Thyroid gland (tissue), 4 donors: ENCODE measurements at places on chromosomes 7 and 10. TPM values are rescaled to one million over a fixed set of nuclear protein-coding genes. Genes with fewer than 3 reads are reported as not detected.

DNA sequence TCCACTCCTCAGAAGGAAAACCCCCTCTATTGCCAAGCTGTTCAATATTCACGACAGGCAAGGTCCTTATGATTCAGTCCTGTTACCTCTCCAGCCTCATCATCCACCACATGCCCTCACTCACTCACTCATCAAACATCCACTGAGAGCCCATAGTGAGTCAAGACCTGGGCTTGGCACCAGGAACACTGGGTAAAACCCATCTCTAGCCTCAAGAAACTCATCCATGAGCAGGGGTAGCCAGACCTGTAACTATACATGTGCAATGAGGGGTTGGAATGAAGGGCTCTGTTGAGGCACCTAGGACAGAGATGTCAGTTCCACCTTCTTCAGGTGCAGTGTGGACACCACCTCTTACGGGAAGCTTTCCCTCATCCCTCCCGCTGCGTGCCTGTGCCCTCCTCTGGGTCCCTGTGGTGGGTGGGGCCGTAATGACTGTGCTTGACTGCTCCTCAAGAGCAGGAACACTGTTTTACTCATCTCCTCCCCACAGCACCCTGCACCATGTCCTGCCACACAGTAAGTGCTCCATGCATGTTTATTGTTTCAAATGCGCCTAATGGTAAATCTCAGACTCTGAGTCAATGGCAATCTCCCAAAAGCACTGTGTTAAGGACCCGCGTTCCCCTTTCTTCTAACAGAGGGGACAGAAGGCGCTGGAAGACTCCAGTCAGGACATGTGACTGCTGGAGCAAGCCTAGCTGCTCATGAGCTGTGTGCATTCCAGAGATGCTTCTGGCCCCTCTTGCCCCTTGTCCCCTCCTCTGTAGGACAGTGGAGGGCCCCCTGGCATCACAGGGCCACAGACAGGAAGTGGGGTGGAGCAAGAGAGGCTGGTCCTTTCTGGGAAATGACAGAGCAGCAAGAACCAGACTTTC, 95.4 kb downstream of the HIPK2 start:
- DNase-seq: peak; percentile 23

GRCh38 chr10:103576862-103577261, 83.4 kb downstream of the NEURL1 start:
- no peak for DNase-seq

The GPR26 gene
- not detected for total RNA-seq

The HMX3 gene
- total RNA-seq: not detected

- DNase-seq: no peak
These were observed 26.2 kb downstream of the HIBADH start for GRCh38 chr7:27636326-27637006.

DNA sequence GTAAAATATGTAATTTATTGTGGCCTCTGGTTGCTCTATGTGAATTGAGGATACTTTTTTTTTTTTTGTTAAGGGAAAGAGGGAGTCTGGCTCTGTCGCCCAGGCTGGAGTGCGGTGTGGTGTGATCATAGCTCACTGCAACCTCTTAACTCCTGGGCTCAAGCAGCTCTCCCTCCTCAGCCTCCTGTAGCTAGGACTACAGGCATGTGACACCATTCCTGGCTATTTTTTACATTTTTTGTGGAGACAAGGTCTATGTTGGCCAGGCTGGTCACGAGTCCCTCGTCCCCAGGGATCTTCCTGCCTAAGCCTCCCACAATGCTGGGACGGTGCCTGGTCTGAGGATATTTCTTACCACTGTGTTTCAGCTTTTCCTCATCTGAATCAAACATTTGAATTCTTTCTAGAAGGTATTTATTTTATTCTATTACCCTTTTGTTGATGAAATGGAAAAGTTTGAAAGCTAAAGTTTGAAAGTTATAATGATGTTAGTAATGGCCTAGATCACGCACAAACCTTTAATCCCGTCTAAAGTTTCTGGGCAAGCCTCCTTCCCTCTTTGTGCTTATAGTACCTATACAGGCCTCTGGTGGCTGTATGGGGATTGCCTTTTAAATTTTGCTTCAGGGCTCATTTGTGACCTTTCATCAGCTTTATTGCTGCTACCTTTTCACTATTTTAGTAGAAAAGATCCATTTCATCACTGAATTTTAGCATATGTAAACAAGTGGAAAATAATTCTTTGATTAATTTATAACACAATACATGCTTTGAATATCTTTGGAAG, 2.0 kb downstream of the IFRD1 start:
- DNase-seq: peak; percentile 47

The UNCX gene
- not detected for total RNA-seq

- no peak for DNase-seq
These were observed 18.8 kb upstream of the MET start for GRCh38 chr7:116653204-116653603.

- DNase-seq: no peak
These were observed 251.8 kb upstream of the MKI67 start for GRCh38 chr10:128377988-128378387.

The MDH2 gene
- 77.4 TPM for total RNA-seq

GRCh38 chr7:6256677-6257535, 15.5 kb downstream of the CYTH3 start:
- peak; percentile 75 for DNase-seq

DNA sequence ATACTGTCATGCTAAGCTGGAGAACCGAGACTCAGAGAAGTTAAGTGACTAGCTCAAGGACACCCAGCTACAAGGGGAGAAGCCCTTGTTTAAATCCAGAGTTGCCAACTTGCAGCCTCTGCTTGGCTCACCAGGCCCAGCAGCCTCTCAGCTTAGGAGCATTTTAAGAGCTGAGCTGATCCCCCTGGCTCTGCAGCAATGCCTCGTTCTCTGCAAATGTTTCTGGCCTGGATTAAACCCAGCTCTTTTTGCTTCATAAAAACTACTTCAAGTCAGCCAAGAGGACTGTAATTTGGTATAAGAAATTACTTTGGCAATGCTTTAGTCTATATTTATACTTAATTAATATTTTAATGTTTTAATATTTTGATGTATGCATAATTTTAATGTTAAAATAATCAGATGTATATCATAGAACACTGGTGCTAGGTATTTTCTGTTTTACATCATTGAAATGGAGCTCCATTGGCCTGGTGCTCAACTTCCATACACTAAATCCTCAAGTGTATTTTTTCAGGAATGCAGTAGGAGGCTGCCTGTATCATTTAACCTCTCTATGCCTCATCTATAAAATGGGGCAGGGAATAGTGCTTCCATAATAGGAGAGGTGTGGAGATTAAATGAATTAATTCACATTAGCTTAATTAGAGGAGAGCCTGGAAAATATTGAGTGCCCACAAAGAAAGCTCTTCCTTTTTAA, 184.2 kb downstream of the EMX2 start:
- no peak for DNase-seq

DNA sequence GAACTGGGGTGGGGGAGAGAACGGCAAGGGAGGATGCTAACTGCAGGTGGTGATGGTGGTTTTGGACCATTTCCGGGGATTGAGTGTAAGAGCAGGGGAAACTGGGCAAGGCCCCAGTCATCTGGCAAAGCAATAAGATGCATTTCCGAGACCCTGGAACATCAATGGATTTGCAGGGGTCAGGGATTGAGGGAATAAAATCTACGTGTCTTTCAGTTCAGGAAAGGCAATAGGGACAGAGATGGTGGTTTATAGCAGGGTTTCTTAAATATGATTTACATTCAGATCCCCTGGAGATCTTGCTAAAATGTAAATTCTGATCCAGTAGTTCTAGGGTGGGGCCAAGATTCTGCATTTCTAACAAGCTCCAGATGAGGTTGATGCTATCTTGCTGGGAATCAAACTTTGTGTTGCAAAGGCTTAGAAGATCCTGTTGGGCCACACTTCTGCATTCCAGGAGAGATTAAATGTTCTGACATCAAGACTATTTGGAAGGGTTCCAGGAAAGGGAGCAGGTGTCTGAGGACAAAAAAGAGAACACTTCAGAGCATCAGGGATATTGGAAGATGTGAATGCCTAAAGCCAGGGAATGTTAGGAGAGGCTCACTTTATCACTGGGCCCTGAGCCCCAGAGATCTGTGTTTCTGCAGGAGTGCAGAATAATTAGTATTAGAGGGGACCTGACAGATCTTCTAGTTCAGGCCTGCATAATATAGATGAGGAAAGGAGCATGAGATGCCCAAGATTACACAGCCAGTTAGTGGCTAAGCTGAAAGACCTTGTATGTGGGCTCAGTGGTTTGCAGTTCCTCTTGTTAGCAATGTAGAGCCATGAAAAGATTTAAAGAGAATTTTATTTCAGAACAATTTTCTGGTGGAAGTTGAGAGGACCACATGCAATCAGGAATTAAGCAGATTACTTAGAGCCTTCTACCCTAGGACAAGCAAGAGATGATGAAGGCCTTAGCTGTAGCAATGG, 32.4 kb downstream of the BLNK start:
- no peak for DNase-seq

The IL6 gene
- total RNA-seq: 3.7 TPM

DNA sequence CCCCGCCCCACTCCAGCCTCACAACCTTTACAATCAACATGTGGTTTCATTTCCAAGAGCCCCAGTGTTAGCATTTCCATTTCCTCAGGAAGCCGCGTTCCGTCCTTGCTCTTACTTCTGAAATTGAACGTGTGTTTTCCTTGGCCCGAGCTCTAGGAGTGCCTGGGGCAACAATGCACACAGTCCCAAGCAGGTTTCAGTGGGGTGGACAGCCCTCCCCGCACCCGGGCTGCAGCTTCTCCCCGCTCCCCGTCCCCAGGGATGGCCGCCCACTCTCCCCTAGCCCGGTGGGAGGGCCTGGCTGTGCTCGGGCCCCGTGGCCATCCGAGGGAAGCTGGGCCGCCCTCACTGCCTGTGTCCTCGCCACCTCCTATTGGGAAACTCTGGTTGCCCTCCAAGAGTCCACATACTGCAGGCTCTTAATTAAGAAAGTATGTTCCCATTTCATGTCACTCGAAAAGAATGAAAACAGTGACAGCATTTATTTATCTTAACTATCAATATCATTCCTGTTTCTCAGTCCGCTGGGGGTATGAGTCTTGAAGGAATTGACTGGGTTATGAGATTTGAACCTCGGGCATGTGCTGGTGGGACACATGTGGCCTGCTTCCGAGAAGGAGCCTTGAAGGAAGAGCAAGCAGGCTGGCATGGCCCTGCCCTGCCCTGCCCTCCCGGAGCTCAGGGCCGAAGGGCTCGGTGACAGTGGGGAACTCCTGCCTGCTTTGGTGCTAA, 163.8 kb downstream of the GRK5 start:
- DNase-seq: peak; percentile 46

- no peak for DNase-seq
These were observed 10.3 kb downstream of the MNX1 start for GRCh38 chr7:156999958-157000726.

The EBF3 gene
- 12.5 TPM for total RNA-seq

DNA sequence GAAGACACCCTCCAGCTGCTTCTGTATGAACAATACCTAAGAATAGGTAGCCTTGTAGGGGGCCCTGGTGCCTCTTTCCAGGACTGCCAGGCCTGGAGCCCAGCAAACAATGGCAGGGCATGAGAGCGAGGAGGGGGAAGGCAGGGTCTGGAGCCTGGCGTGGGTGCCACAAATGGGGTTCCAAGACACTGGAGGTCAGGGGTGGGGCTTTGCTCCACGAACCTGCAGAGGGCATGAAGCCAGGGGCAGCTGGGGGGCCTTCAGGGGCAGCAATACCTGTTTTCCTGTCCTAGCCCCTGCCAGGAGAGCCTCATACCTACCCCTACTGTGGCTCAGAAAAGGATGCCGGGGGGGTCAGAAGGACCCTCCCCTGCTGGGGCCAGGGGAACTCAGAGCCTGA, 61.6 kb downstream of the SLC29A4 start:
- DNase-seq: no peak

DNA sequence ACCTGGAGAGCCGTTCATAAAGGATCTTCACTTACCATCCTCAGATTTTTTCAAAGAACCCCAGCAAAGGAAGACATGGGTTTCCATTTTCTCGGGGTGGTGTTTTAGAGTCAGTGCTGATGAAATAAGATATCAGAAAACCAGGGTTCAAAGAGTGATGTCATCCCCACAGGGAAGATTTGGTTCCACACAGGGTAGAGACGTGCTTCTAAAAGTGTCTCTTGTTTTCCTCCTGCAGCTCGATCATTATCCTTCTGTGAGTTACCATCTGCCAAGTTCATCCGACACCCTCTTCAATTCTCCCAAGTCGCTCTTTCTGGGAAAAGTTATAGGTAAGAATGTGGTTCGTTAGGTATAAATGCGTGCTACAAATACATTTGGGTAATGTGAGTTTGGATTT, 323.8 kb upstream of the C7orf33 start:
- DNase-seq: no peak
